Activated CD8-positive, alpha-beta memory T cell treated with anti-CD3 and anti-CD28 coated beads for 4 hours (primary cell): ENCODE measurements at places on chromosomes 2 and 18.

DNA sequence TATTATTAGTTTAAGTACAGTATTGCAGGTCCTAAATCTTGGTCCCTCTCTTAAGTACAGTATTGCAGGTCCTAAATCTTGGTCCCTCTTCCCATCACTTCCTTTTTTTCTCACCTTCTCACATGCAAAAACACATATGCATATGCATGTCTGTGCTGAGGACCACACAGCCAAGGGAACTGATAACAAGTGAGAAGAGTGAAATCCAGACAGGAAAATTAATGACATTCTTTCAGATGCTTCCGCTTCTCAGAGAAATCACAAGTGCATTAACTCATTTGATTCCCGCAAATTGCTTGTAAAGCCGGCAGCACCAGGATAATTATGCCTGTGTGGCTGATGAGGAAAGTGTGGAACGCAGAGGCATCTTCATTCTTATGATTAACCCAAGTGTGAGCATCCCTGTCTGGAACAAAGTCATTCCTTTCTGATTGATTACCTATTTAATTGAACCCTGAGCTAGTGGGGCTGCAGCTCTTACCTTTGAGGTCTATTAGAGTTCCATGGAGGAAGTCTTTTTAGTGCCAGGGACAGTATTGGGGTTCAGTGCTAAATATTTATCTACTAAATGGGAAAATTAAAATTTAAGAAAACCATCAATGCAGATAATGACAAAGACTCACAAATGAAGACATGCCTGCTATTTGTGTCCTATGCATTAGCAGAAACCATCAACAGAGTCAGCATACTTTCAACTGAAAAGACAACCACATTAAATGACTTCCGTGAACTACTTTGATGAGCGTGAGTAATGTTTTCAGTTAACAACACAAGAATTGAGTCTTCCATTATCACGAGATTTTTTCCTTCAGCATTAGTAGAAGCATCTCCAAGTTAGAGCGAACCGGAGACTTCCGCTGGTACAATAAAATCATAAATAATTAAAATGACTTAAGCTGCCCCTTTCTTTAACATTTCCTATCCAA, 220.4 kb upstream of the SLC35G4 start:
- no peak for DNase-seq

DNA sequence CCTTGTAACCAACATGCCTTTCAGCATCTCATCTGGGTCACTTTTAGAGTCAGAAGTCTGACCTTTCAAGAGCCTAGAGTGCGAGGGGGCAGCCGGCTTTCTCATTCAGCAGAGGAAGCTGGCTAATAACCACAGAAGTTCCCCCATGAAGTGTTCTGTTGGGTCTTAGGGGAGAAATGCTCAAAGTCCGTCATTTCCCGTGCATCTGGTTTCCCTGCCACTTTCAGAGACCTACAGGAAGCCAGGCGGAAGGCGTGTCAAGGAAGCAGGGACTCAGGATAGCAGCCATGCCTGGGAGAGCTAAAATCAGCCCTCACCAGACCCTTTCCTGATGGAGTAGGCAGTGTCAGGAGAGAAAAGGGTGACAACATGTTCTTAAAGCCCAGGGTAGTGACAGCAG, 301.8 kb upstream of the ID2 start:
- DNase-seq: no peak

- DNase-seq: no peak
Measured at GRCh38 chr2:78928502-78928901, 97.0 kb upstream of the REG3G start.

DNA sequence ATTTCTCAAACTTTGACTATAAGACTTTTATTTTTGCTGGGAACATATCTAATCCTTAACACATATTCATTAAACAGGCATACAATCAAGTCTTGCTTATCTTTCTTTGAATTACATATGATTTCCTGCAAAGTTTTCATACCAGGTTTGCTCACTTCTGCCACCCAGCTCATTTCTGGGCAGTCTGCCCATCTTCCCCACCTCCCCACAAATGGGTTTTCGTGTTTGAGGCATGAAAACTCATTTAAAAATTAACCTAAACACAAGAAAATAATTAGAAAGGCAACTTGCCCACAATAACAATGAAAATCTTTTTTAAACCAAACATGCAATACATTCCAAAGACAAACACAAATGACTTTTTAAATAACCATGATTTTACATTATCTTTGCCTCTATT, 3.4 kb downstream of the CHST9 start:
- no peak for DNase-seq

- DNase-seq: no peak
Measured at GRCh38 chr18:59893971-59894370, 5.8 kb upstream of the PMAIP1 start.

GRCh38 chr18:33804258-33804657, 226.2 kb downstream of the ASXL3 start:
- no peak for DNase-seq

DNA sequence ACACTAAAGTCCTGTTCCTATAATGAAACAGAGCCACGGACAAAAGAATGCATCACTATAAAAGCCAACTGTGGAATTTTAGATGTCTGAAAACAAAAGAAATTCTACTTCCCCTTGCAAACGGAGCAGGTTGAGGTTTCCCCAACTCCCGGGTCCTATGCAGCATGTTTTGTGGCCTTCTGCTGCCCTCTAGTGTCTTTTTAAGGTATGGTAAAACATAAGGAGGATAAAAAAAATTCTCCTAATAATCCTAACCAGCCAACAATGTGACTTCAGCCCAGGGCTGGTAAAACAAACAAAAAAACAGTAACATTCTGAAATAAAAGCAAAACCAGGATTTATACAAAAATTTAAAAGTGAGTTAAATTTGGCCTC, 539.5 kb downstream of the NRXN1 start:
- DNase-seq: no peak

DNA sequence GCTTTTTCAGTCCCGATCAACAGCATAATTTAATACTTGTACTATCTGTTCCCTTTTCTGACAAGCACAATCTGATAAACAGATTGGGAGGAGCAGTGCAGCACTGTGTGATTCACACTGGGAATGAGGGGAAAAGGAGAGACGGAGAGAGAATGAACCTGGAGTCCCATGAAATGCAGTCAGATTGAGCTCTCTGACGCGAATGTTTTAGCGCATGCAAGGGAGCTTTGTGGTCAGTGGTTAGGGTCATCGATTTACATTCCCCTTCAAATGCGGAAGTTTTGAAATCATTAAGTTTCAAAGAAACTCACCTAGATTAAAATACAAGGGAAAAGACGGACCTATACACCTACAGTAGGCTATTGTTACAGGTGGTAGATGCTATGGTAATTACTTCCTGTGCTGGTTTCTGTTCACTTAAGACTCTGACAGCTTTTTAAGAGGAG, 99.6 kb downstream of the KCTD1 start:
- no peak for DNase-seq

DNA sequence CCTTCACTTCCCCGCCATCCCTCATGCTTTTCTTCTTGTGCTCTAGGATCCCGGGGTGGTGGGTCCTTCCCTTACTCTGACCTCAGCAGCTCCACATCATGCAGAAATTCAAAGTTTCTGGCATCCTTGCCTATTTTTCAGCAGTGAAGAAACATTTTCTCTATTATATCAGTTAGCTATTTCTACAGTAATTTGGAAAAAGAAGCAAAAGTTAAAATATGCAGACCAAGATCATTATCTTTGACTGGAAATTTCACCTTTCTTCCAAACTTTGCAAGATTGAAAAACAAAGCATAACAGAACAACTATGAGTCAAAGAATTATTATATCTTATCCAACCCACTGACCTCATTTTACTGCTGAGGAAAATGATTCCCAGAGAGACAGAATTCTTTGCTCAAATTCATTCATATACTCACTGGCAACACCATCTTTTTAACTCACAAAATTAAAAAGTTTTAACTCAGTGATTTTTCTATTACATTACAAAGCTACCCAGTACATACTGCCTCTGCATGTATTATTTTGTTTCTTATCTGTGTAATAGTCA, 40.5 kb downstream of the ANTXR1 start:
- DNase-seq: no peak

DNA sequence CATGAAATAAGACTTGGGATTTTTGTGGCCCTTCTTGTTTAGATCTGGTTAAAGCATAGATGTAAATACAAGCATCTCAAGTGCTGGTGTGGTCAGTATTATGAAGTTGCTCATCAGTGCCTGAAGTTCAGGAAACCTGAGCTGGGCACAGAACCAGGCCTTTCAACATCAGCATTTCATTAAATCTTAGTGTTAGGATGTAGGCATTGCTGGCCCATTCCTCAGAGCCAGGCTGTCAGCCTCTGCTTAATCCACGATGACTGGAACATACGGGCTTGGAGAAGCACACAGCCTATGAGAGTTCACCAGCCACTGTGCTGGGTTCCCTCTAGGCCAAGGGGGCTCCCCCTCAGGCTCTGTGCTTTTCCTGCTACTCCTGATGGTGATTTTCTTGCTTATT, 270.2 kb downstream of the EN1 start:
- no peak for DNase-seq

DNA sequence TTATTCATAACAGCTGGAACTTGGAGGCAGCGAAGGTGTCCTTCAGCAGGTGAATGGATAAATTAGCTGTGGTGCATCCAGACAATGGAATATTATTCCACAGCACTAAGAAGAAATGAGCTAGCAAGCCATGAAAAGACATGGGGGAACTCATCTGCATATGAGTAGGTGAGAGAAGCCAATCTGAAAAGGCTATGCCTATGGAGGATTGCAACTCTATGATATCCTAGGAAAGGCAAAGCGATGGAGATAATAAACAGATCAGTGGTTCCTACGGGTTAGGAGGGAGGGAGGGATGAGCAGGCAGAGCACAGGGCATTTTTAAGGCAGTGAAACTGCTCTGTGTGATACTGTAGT, 66.2 kb downstream of the ODC1 start:
- no peak for DNase-seq

- no peak for DNase-seq
Measured at GRCh38 chr2:80489717-80490116, 185.2 kb upstream of the LRRTM1 start.

- DNase-seq: no peak
Measured at GRCh38 chr18:74069178-74070050, 78.2 kb downstream of the FBXO15 start.

- no peak for DNase-seq
Measured at GRCh38 chr2:72204156-72204785, 56.6 kb upstream of the CYP26B1 start.

- no peak for DNase-seq
Measured at GRCh38 chr2:41486948-41487347, 560.9 kb upstream of the PKDCC start.

GRCh38 chr18:74148543-74149070, 284 bp downstream of the TIMM21 start:
- DNase-seq: no peak
